ENCODE measurements at places on chromosomes 3 and 15. TPM values are rescaled to one million over a fixed set of nuclear protein-coding genes. Genes with fewer than 3 reads are reported as not detected.

DNA sequence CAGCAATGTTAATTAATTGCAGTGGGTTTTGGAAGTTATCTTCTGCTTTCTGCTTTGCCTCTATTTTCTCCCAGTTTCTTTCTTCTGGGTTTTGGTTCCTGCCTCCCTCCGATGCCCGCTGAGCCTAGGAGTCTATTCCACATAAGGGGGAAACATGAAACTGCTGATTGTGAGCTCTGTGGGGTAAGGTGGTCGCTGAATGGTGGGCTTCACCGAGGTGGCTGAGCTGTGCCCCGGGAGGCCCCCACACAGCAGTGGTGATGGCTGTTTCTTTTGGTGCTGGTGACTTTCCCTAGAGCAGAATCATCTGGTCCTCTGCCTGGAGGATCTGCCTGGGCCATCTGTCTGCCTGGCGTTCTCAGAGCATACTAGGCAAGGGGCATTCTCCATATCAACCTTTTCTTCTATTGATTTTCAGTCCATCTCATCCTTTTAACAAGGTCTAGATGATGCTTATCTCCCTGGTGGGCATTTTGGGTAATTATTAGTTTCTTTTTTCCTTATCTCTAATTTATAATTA, 68.8 kb upstream of the ATP2B2 start:
- H3K27ac ChIP-seq: no peak overlapping the region
- H3K4me1 ChIP-seq: no peaks in the 10 kb centered on the region
- no peaks in the 10 kb centered on the region for H3K36me3 ChIP-seq
- H3K4me3 ChIP-seq: no peak overlapping the region
- H3K27me3 ChIP-seq: peaks cover 5% of the 10 kb centered on the region

GRCh38 chr3:134917631-134918030, 122.6 kb downstream of the EPHB1 start:
- no peak overlapping the region for H3K4me3 ChIP-seq
- H3K27me3 ChIP-seq: no peaks in the 10 kb centered on the region
- no peaks in the 10 kb centered on the region for H3K36me3 ChIP-seq
- peaks cover 5% of the 10 kb centered on the region for H3K4me1 ChIP-seq

GRCh38 chr3:177351757-177352158, 154.5 kb upstream of the TBL1XR1 start:
- H3K4me3 ChIP-seq: no peak overlapping the region
- no peak overlapping the region for H3K27ac ChIP-seq
- DNase-seq: no peak
- peaks cover 10% of the 10 kb centered on the region for H3K4me1 ChIP-seq

GRCh38 chr15:64163659-64164362, 989 bp upstream of the PPIB start:
- no peaks in the 10 kb centered on the region for H3K27me3 ChIP-seq
- peaks cover 45% of the 10 kb centered on the region for H3K4me1 ChIP-seq
- peaks cover 26% of the 10 kb centered on the region for H3K36me3 ChIP-seq
- DNase-seq: peak; percentile 29
- H3K4me3 ChIP-seq: peak overlapping the region; percentile 82

- H3K27me3 ChIP-seq: no peaks in the 10 kb centered on the region
- no peaks in the 10 kb centered on the region for H3K36me3 ChIP-seq
- H3K4me3 ChIP-seq: no peak overlapping the region
- DNase-seq: no peak
- H3K4me1 ChIP-seq: peaks cover 4% of the 10 kb centered on the region
- H3K27ac ChIP-seq: no peak overlapping the region
Measured at GRCh38 chr15:71106802-71107500, 8.3 kb upstream of the THSD4 start.

GRCh38 chr3:7447197-7447769, 586.4 kb downstream of the GRM7 start:
- no peaks in the 10 kb centered on the region for H3K4me1 ChIP-seq
- H3K27me3 ChIP-seq: no peaks in the 10 kb centered on the region
- no peaks in the 10 kb centered on the region for H3K36me3 ChIP-seq
- H3K4me3 ChIP-seq: no peak overlapping the region
- DNase-seq: no peak

GRCh38 chr3:115960799-115961198, 337.5 kb downstream of the GAP43 start:
- no peak overlapping the region for H3K4me3 ChIP-seq
- H3K4me1 ChIP-seq: no peaks in the 10 kb centered on the region
- no peak for DNase-seq
- no peak overlapping the region for H3K27ac ChIP-seq
- no peaks in the 10 kb centered on the region for H3K36me3 ChIP-seq
- no peaks in the 10 kb centered on the region for H3K27me3 ChIP-seq

DNA sequence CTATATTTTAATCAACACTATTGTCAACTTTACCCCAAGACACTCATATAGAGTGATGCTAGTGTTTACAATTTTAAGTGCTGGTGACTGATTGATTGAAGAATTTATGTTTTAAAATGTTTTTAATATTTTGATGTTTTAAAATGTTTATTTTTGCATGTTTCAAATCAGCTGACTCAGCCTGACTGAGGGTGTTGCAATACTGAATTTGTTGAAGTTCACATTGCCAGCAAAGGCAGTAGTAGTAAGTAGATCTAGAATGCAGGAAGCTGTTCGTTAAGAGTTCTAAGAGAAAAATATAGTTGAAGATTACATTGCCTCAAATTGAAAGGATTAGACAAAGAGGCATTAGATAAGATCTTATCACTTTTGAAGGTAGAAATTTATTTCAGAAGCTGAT, 977.6 kb downstream of the IGSF11 start:
- H3K4me1 ChIP-seq: no peaks in the 10 kb centered on the region
- H3K4me3 ChIP-seq: no peak overlapping the region
- H3K27me3 ChIP-seq: no peaks in the 10 kb centered on the region
- no peak overlapping the region for H3K27ac ChIP-seq

DNA sequence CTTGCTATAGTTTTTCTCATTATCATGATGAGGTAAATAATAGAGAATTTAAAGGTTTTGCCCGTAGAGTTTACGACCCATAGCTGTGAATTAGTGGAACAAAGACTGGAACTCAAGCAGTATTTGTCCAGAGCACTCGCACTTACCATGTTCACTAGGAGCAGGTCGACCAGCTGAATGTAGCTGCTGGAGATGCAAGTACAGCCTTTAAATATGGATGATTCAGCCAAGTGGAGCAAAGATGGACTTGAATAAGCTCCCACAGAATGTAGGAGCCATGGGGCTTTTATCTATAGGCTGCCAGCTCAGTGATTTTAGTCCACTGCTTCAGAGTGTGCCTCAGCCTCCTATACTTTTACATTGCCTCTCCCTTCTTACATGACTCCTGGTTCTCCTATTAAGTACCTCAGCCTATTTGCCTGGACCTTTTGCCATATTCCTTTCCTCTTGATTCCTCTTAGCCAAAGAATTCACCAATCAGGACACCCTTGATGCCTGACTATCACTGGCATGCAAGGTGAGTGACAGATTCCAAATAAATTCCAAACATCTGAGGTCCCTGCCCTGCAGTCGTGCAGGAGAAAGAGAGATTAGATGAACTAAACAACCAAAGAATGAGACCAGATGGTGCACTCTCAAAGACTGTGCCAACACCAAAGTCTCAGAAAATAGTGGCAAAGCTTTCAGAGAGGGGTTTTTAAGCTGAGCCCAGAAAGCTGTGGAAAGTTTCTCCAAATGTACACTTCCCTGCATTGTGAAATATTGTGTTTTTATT, 3.9 kb downstream of the MKRN3 start:
- no peaks in the 10 kb centered on the region for H3K4me1 ChIP-seq
- no peak overlapping the region for H3K27ac ChIP-seq
- no peaks in the 10 kb centered on the region for H3K27me3 ChIP-seq
- no peak for DNase-seq
- peaks cover 2% of the 10 kb centered on the region for H3K36me3 ChIP-seq
- H3K4me3 ChIP-seq: no peak overlapping the region

GRCh38 chr3:40627095-40627494, 102.3 kb downstream of the ZNF621 start:
- no peak overlapping the region for H3K27ac ChIP-seq
- DNase-seq: no peak
- peaks cover 11% of the 10 kb centered on the region for H3K27me3 ChIP-seq
- H3K36me3 ChIP-seq: no peaks in the 10 kb centered on the region

DNA sequence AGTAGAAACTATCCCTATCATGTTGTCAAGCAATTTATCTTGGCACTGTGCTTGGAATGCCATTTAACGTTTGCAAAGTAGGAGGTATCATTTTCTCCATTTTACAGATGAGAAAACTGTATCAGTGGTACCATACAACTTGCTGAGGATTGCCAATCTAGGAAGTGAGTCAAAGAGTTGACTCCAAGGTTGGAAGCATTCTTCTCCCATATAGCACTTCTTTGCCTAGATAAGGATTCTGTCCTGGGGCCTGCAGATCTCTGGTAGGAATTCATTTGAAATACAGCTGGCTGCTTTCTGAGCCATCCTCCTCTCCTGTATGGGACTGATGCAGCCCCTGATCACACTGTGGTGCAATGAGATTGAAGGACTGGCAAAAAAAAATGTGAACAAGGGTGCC, 170.2 kb downstream of the ALDH1A2 start:
- H3K36me3 ChIP-seq: no peaks in the 10 kb centered on the region
- H3K4me1 ChIP-seq: no peaks in the 10 kb centered on the region
- H3K27ac ChIP-seq: no peak overlapping the region

DNA sequence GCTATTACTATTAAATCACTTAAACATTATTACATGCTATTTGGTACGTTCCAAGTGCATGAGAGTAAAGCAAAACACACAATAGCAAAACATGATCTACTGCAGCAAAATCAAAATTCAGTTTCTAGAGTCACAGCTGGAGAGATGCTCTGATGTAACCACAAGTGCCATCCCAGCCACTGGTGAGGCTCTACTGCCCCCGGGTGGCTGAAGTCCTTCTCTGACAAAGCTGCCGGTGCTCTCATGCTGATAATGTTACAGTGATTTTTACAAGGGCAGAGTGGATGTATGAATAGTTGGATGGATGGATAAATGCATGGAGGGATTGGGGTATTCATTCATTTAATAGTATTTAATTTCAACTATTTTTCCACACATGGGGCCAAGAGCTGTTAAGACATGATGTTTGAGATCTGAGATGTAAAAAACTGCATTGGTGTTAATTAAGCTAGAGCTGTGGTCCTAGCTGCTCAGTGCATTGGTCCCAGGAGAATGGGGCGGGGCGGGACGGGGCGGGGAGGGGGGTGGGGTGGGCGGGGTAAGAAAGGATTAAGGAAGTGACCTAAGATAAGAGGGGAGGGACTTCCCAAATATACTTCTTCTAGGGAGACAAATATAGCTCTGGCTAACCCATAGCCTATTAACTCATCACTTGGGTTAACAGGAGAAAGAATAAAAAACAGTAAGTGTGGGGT, 5.3 kb upstream of the SPESP1 start:
- peaks cover 31% of the 10 kb centered on the region for H3K27me3 ChIP-seq
- H3K4me3 ChIP-seq: no peak overlapping the region
- H3K4me1 ChIP-seq: peaks cover 2% of the 10 kb centered on the region
- no peaks in the 10 kb centered on the region for H3K36me3 ChIP-seq
- H3K27ac ChIP-seq: no peak overlapping the region
- peak; percentile 73 for DNase-seq

- H3K4me1 ChIP-seq: peaks cover 19% of the 10 kb centered on the region
- H3K36me3 ChIP-seq: no peaks in the 10 kb centered on the region
- DNase-seq: peak; percentile 11
- no peaks in the 10 kb centered on the region for H3K27me3 ChIP-seq
Measured at GRCh38 chr3:129794311-129795185, 99.0 kb downstream of the TMCC1 start.

GRCh38 chr3:27554706-27555105, 70.5 kb upstream of the SLC4A7 start:
- DNase-seq: no peak
- no peaks in the 10 kb centered on the region for H3K36me3 ChIP-seq
- H3K4me3 ChIP-seq: no peak overlapping the region
- H3K27ac ChIP-seq: no peak overlapping the region
- H3K27me3 ChIP-seq: no peaks in the 10 kb centered on the region
- no peaks in the 10 kb centered on the region for H3K4me1 ChIP-seq

DNA sequence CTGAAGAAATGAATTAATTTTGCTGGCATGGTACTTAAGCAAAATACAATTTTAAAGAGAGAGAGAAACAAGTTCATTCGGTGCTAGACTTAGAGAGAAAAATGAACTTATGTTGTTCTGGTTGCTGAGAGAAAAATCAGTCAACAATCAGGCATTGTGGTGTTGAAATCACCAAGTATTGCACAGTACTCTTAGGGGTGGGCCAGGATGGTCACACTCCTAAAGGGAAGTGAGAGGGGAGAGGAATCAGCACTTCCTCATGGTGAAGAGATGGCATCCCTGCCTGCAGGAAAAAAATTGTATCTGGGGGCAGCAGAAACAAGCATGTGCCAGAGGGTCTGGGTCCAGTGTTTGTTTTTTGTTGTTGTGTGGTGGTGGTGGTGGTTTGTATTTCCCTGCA, 7.0 kb upstream of the DMXL2 start:
- H3K27ac ChIP-seq: no peak overlapping the region
- H3K27me3 ChIP-seq: peaks cover 21% of the 10 kb centered on the region
- DNase-seq: no peak
- no peaks in the 10 kb centered on the region for H3K36me3 ChIP-seq
- H3K4me3 ChIP-seq: no peak overlapping the region
- H3K4me1 ChIP-seq: peaks cover 4% of the 10 kb centered on the region

DNA sequence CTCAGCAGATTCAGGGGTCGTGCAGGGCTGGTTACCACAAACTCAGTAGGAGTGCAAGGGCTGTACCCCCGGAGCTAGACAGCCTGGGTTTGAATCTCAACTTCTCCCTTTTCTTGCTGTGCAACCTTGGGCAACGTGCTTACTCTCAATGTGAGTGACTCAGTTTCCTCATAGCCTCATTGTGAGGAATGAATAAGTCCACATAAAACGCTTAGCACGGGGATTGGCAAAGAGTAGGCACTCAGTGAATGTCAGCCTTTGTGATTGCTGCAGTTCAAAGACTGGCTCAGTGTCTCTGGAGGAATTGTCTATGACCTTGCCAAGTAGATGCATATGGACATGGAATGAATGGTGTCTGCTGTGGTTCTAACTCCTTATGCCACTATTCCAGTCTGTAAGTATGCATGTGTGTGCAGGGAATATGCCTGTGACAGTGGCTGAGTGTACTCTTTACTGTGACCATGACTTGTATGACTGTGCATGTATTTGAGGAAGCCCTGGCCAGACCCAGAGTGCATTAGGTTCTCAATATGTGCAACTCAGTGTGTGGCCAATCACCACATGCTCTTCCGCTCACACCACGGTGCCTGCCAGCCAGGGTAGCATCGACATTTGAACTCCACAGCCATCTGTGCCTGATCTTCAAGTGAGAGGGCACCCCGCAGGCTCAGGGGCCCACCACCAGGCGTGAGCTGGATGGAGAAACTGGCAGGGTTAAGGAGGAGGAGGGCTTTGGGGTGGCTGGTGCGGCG, 900 bp upstream of the HYAL3 start:
- H3K36me3 ChIP-seq: peaks cover 1% of the 10 kb centered on the region
- peak; percentile 6 for DNase-seq
- H3K27me3 ChIP-seq: no peaks in the 10 kb centered on the region
- peak overlapping the region; percentile 95 for H3K4me3 ChIP-seq

Gene CPNE9
- total RNA-seq: not detected

Gene ROBO2
- total RNA-seq: not detected

Data from activated CD4-positive, alpha-beta T cell treated with anti-CD3 and anti-CD28 coated beads, Interleukin-2, amount 10 ng/mL, durations not matched to agents 7 days and 5 days (primary cell).